Retinal pigment epithelial cell (primary cell): ENCODE measurements at places on chromosomes 16 and 17.

DNA sequence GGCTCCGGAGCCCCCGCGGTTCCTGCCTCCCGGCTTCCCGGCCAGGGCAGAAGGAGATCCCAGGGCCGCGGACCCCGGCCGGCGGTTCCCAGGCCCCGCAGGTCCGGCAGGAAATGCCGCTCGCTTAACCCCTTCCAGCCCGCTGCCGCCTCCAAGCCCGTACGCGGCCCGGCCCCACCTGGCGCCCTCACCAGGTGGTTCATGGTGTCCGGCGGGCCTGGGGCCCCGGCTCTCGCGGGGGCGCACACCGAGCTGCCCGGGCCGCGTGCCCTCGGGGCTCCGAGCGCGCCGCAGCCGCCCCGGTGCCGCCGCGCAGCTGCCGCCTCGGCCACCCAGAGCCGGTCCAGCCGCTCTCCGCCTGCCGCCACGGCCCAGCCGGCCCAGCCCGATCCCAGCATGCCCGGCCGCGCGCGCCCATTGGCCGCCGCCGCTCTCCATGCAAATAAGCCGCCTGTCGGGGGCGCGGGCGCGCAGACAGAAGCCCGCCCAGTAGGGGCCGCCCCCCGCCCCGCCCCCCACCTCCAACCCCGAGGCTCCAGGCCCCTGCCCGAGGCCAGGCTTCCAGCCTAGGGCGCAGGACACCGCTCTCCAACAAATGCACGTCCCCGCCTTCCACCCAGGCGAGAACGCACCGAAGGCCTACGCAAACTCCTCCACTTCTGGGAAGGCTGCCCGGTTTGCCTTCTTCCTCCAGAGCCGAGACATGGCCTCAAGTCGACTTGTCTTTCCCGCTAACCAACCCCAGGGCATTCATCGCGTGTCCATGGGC, at the start of gene BCAR1:
BCAR1 (minus strand) TSS at position 345 of the 769 bp plus-strand sequence; CDS start at position 203, 142 bp downstream.
- peak; percentile 75 for DNase-seq

DNA sequence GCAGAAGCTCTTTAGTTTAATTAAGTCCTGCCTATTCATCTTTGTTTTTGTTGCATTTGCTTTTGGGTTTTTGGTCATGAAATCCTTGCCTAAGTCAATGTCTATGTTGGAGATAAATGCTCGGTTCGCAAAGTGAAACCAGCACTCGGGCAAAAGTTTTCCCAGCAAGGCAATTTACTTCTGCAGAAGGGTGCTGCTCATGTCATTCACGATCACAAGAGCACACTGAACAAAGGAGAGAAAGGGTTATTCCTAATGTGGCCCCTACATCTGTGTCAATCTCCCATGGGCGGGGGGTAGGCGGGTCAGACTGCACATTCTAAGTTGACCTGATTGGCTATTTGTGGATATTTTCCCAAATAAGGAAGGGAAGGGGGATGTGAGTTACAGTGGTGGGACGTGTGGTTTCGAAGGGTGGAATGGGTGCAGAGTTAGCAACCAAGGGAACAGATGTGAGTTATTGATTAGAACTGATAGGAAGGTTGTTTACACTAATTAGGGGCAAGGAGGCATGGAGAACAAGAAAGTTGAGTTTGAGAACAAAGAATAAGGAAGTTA, 23.0 kb downstream of the ATF7IP2 start:
- DNase-seq, result no peak

- peak; percentile 69 for DNase-seq
Observed at GRCh38 chr17:1186923-1187771, 7.4 kb upstream of the ABR start.

- DNase-seq, result no peak
Observed at GRCh38 chr17:18224387-18225120, 881 bp upstream of the LLGL1 start.

GRCh38 chr16:10743610-10744369, at the start of gene NUBP1:
Gene NUBP1, plus strand, starts transcription at chr16:10743842. Its CDS starts 22 bp downstream, at chr16:10743864.
- DNase-seq, result peak; percentile 91
